ENCODE measurements at places on chromosomes 7 and 10.
A peak's percentile ranks its signal among the peaks of the same experiment; 100 is the strongest.

- DNase-seq: no peak
Observed at GRCh38 chr10:78672918-78673317, 395.8 kb upstream of the ZMIZ1 start.

GRCh38 chr7:70693686-70694433, 438.1 kb upstream of the GALNT17 start:
- DNase-seq: peak; percentile 28

DNA sequence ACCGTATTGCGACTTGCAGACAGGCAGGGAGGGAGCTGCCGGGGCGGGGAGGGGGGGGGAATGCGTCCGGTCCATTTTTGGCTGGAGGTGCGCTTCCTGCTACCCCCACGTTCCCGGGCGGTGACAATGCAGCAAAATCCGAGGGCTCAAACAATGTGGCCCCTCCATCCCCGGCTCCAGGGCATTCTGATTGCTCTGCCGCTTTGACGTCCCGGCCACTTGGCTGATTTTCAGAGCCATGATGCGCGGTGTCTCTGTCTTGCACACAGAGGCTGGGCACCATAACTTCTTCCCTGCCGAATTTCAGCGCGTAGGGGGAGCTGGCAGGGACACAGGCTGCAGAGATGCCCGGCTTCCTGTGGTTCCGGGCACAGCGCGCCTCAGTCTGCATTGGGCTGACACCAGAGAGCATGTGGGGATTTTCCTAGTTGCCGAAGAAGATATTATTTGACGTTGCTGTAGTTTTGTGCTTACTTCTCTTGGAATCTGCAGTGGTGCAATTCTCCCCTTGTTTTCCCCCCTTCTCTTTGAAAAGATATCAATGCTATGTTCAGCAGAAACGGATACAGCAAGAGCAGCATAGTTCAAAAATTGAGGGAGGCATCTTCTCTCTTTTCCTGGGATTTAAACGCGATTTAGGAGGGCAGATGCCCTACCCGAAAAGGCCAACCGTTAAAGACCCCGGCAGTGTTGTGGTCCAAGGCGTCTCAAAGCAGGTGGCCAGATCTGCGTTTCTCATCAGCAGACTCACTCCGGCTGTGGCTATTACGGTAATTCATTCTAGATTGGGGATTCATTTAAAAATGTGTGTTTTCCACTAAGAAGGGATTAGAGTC, 1.4 kb downstream of the HECW1 start:
- no peak for DNase-seq

GRCh38 chr10:58104351-58104751, 163.3 kb downstream of the IPMK start:
- no peak for DNase-seq

- DNase-seq: no peak
Observed at GRCh38 chr7:121853307-121853706, 19.7 kb upstream of the PTPRZ1 start.

GRCh38 chr7:32258265-32258664, 188.1 kb upstream of the PDE1C start:
- no peak for DNase-seq

GRCh38 chr10:44070282-44070681, 314.6 kb downstream of the CXCL12 start:
- no peak for DNase-seq

DNA sequence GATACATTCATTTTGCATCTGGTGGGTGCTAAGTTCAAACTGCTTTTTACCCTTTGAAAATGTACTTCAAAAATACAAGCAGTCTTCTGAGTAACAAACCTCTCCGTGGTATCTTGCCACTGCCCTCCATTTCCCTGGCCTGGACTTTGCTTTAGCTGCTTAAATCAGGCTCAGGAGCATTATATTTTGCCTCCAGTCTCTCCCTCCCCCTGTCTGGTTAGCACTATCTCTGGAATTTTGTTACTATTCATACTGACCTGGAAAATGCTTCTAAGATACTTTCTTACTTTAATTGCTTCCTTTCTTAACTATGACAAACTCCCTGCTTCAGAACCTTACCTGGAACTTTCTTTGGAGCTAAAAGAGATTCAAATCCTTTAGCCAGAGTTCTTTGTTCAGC, 369.8 kb downstream of the GFRA1 start:
- DNase-seq: no peak

- DNase-seq: no peak
Observed at GRCh38 chr7:130493275-130493873, 1.5 kb downstream of the MEST start.
